ENCODE measurements at places on chromosomes 11 and 22. TPM values are rescaled to one million over a fixed set of nuclear protein-coding genes. Genes with fewer than 3 reads are reported as not detected.

DNA sequence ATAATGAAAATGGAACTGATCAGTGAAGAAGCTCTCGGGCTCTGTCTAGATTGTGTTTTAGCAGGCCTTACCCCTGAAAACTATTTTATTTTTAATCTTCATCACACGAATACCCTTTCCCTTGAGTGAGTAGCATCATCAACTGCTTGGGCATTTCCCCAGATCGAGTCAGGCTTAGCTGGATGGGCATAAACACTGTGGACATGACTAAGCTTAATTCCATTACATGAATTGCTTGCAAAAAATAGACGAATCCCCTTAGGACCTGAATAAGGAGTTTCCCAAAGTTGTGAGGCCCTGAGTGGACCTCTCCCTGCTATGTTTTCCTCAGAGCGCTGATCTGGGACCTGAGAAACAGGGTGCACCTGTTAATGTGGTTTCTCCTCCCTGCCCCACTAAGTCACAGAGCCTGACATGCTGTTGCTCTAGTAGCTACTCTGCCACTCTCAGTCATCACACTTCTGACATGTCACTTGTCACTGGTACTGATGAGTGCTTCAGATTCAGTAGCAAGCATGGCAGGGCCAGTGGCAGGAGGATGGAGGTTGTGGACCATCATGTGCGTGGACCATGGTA is 53.5 kb downstream of the ENDOD1 start:
- H3K27me3 ChIP-seq, result no peaks in the 10 kb centered on the region
- H3K27ac ChIP-seq, result no peak overlapping the region
- no peak for DNase-seq
- no peak overlapping the region for H3K4me3 ChIP-seq
- peaks cover 15% of the 10 kb centered on the region for H3K4me1 ChIP-seq

DNA sequence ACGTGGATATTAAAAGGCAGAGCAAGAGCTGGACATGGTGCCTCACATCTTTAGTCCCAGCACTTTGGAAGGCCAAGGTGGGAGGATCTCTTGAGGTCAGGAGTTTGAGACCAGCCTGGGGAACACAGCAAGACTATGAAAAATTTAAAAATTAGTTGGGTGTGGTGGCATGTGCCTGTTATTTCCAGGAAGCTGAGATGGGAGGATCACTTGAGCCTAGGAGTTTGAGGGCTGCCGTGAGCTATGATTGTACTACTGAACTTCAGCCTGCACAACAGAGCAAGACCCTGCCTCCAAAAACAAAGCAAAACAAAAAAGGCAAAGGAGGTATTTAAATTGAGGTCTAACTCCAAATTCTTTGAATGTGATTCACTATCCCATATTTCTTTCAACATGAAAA is 23.5 kb downstream of the RDX start:
- no peaks in the 10 kb centered on the region for H3K27me3 ChIP-seq
- peaks cover 11% of the 10 kb centered on the region for H3K36me3 ChIP-seq
- H3K27ac ChIP-seq, result no peak overlapping the region
- no peak overlapping the region for H3K4me3 ChIP-seq
- DNase-seq, result no peak

DNA sequence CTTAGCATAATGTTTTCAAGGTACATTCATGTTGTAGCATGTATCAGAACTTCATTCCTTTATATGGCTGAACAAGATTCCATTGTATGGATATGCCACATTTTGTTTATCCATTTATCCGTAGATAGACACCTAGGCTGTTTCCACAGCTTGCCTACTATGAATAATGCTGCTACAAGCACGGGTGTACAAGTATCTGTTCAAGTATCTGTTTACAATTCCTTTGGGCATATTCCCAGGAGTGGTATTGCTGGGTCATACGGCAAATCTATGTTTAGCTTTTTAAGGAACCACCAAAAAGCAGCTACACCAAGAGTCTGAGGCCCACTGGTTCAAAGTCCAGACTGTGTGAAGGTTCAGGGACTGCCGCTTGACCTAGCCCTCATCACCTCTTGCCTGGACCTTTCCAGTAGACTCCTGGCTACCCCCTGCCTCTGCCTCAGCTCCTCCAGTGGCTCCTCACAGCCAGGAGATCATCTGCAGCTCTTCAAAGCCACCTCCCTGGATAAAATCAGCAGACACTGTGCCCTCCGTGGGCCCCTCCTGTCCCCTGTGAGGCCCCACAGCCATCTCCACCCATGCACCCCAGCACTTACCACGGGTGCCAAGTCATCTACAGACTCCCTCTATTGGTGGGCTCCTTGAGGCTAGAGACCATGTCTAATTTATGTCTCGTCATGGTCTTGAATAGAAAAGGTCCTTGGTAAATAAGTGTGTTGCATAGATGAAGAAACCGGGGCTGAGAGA is 160.3 kb downstream of the MN1 start:
- DNase-seq, result no peak
- no peak overlapping the region for H3K27ac ChIP-seq
- H3K4me1 ChIP-seq, result no peaks in the 10 kb centered on the region

- H3K27ac ChIP-seq, result no peak overlapping the region
- no peaks in the 10 kb centered on the region for H3K27me3 ChIP-seq
- no peak overlapping the region for H3K4me3 ChIP-seq
Measured at GRCh38 chr11:62974848-62975522, 9.8 kb downstream of the SLC22A6 start.

DNA sequence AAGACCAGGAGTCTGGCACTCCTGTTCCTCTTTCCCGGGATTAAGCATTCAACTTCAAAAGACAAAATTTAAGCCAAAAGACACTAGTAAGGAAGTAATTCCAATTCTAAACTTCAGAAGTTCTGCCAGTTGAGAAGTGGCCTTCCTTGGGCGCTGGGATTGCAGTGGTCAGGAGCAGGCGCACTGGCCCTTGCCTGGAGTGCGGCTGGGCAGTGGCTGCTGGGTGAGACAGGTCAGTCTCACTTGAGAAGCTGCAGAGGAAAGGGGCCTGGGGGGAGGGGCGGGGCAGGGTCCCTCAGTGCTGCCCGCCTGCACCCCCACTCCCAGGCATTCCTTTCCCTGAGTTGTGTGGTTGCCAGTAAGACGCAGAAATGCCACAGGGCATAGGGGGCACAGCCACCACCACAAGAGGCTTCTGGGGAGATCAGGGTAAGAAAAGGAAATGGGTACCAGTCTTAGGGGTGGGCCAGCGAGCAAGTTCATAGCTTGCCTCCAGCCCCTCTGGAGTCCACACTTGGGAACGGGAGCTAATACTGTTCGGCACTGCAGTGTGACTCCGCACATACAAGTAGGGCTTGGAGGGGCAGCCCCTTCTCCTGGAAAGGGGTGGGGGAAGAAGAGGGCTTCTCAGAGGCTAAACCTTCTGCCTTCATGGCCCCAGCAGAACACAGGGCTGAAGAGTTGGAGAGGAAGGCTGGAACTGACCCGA is 5.5 kb downstream of the MRPL49 start:
- no peaks in the 10 kb centered on the region for H3K27me3 ChIP-seq
- no peak for DNase-seq

GRCh38 chr11:43810929-43811596 is 69.6 kb upstream of the ALKBH3 start:
- H3K4me3 ChIP-seq, result no peak overlapping the region
- H3K27me3 ChIP-seq, result no peaks in the 10 kb centered on the region
- 0 out of 2 replicates have a peak, but pooled peaks cover 1% of the 10 kb centered on the region for H3K36me3 ChIP-seq
- H3K27ac ChIP-seq, result no peak overlapping the region

- no peak overlapping the region for H3K27ac ChIP-seq
- H3K36me3 ChIP-seq, result no peaks in the 10 kb centered on the region
- no peaks in the 10 kb centered on the region for H3K27me3 ChIP-seq
- no peaks in the 10 kb centered on the region for H3K4me1 ChIP-seq
- DNase-seq, result no peak
Measured at GRCh38 chr11:8586805-8587204, 7.2 kb downstream of the STK33 start.

- H3K27ac ChIP-seq, result no peak overlapping the region
- DNase-seq, result no peak
- H3K4me1 ChIP-seq, result 0 out of 2 replicates have a peak, but pooled peaks cover 2% of the 10 kb centered on the region
- H3K36me3 ChIP-seq, result no peaks in the 10 kb centered on the region
- no peaks in the 10 kb centered on the region for H3K27me3 ChIP-seq
Measured at GRCh38 chr11:62479631-62480201, 60.9 kb downstream of the SCGB1A1 start.

DNA sequence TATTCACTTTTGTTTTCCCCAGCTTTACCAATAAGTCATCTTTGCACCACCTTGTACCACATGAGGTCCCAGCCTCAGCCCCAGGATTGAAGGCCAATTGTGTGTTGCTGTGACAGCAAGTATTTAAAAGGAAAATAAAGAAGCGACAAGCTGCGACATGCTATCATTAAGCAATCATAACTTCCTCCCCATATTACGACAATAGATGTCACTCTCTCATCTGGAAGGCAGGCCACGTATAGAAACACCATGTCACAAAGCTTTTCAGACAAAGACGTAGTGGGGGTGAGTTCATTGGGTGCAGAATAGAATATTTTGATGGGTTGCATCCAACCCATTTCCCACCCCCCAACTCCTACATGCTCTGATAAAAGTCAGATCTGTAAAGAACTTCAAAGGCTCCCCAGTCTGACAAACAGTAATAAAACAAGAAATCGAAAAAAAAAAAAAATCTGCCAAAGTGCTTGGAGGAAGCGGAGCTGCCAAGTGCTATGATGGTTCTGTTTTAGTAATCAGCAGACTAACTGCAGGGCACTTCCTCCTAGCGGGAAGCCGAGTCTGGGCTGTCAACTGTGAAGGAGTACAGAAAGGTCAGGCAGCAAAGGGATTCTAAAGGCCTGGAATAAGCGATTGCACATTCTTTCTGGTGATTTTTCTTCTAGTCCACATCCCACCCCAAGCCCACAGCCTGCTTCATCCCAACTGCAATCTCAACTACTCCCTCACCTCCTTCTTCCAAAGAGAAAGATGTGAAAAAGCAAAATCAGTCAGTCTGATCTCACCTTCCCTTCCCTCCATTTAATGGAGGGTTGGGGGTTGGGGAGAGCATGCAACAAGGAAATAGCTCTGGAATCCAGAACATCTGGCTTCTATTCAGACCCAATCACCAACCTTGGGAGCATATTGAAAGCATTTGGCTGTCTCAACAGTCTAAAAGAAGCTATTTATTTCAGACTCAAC is 131.4 kb upstream of the UBASH3B start:
- H3K36me3 ChIP-seq, result no peaks in the 10 kb centered on the region
- no peak for DNase-seq
- H3K4me3 ChIP-seq, result no peak overlapping the region
- no peak overlapping the region for H3K27ac ChIP-seq
- no peaks in the 10 kb centered on the region for H3K27me3 ChIP-seq

GRCh38 chr11:128480066-128480465 is 107.3 kb downstream of the ETS1 start:
- H3K4me1 ChIP-seq, result no peaks in the 10 kb centered on the region
- no peak overlapping the region for H3K4me3 ChIP-seq
- H3K27me3 ChIP-seq, result no peaks in the 10 kb centered on the region
- no peak for DNase-seq

GRCh38 chr11:6202041-6202440 is 3.0 kb downstream of the OR52W1 start:
- no peaks in the 10 kb centered on the region for H3K4me1 ChIP-seq
- no peak overlapping the region for H3K4me3 ChIP-seq
- H3K36me3 ChIP-seq, result no peaks in the 10 kb centered on the region
- H3K27ac ChIP-seq, result no peak overlapping the region
- H3K27me3 ChIP-seq, result peaks cover 14% of the 10 kb centered on the region

DNA sequence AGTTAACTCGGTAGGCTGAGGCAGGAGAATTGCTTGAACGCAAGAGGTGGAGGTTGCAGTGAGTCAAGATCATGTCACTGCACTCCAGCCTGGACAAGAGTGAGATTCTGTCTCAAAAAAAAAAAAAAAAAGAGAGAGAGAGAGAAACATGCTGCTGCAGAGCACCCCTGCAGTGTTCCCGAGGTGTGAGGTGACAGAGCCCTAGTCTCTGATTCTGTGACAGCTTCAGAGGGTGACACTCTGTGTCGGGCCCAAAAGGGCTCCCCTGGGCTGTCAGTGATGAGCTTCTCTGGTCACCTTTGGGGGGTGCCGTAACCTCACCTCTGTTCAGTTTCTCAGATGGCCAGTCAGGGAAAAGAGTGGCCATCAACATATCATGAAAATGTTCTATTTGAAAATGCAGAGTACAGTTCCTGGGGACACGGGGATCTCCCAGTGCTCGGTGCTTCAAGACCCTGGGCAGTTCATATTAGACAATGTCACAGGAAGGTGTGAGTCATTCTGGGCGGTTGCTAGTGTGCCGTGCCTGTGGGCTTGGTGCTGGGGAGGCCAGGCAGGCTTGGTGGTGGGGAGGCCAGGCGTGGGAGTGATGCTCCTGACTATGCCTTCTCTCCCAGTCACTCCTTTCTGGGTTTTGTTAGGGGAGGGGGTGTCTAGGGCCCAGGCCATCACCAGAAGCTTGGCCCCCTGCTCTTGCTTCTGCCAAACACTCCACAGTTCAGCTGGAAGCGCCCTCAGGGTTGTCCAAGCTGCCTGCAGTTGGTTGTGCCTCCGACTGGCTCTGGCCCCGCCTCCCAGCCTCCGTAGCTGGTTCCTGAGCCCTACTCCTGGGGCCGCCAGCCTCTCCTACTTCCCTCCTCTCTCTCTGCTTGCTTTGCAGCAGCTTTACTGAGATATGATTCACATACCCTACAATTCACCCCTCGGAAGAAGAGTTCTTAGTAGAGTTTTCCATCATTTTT is 52.5 kb upstream of the CLDN5 start:
- no peak for DNase-seq
- no peaks in the 10 kb centered on the region for H3K36me3 ChIP-seq
- H3K4me1 ChIP-seq, result peaks cover 14% of the 10 kb centered on the region

GRCh38 chr11:134044514-134045284 is 24.2 kb upstream of the JAM3 start:
- no peak overlapping the region for H3K27ac ChIP-seq
- H3K36me3 ChIP-seq, result no peaks in the 10 kb centered on the region
- no peak for DNase-seq
- H3K27me3 ChIP-seq, result 0 out of 2 replicates have a peak, but pooled peaks cover 1% of the 10 kb centered on the region

DNA sequence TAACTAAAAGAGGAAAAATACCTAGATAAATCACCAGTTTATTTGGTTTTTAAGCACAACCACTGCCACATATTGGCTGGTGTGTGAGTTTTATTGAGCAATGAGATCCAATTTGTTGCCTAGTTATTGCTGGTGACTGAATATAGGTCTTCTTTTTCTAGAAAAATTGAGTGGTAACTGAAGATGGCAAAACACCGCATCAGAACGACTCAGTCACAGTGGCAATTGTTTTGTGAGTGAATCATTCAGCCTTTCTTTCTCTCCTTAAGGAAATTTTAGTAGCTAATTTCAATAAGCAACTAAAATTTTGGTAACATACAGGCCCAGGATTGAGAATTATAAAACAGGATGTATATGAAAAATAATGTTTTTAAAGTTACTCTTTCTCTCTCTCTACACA is 533.0 kb downstream of the KCNA4 start:
- no peaks in the 10 kb centered on the region for H3K4me1 ChIP-seq
- no peak for DNase-seq
- H3K36me3 ChIP-seq, result no peaks in the 10 kb centered on the region

- no peak overlapping the region for H3K27ac ChIP-seq
- no peaks in the 10 kb centered on the region for H3K27me3 ChIP-seq
- DNase-seq, result no peak
- H3K36me3 ChIP-seq, result no peaks in the 10 kb centered on the region
- H3K4me1 ChIP-seq, result no peaks in the 10 kb centered on the region
Measured at GRCh38 chr11:27234043-27234668, 128.9 kb downstream of the CCDC34 start.

The C11orf21 gene
- not detected for total RNA-seq

The SLC25A18 gene
- not detected for total RNA-seq

The OR2AG1 gene
- not detected for total RNA-seq

The POU2F3 gene
- 0.15 TPM for total RNA-seq

The OR6M1 gene
- not detected for total RNA-seq

The LMO2 gene
- total RNA-seq, result 2.8 TPM

The PAMR1 gene
- not detected for total RNA-seq

The PAK1 gene
- total RNA-seq, result 56.1 TPM

The HEPHL1 gene
- not detected for total RNA-seq

The KLHDC7B gene
- 0.69 TPM for total RNA-seq

The ALX4 gene
- total RNA-seq, result not detected

The COMMD9 gene
- 33.3 TPM for total RNA-seq
